ENCODE measurements at places on chromosomes 2 and 18.

GRCh38 chr2:8693157-8693821 is 11.4 kb downstream of the ID2 start:
- no peak for DNase-seq

GRCh38 chr2:102258386-102259074 is 52.8 kb upstream of the IL1RL1 start:
- DNase-seq, result peak; percentile 27

- no peak for DNase-seq
Observed at GRCh38 chr2:233354971-233355574, 779 bp downstream of the DGKD start.

GRCh38 chr2:17752246-17752645 is 1.4 kb downstream of the SMC6 start:
- no peak for DNase-seq

GRCh38 chr2:27747827-27748352 is 23.6 kb upstream of the MRPL33 start:
- no peak for DNase-seq

- DNase-seq, result no peak
Observed at GRCh38 chr2:133927894-133928293, 326.0 kb upstream of the MGAT5 start.

DNA sequence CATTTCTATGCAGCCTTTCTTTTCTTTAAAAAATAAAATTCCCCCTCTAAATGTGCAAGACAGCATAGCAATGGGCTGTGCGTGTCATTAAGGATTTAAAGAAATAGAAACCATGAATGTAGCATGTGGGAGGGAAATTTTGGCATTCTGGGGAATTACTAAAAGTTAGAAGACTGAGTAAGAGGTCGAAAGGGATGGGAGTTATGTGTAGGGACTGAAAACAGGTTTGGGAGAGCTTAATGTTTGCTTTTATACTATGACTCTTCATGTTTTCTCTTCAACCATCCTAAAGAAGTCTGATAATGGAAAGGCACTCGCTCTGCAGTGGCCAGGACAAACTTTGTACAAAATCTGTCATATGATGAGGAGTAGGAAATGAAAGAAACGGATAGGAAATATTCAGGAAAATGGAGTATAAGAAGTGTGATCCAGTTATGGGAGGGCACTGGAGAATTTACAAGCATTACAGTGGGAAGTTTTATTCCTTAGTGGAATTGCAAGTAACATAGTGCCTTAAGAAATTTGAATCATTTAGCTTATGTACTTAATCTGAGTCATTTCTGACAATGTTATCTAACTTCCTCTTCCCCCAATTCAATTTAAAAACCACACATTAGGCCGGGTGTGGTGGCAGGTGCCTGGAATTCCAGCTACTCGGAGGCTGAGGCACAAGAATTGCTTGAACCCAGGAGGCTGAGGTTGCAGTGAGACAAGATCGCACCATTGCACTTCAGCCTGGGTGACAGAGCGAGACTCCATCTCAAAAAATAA is 20.6 kb downstream of the TMEM87B start:
- DNase-seq, result peak; percentile 48

DNA sequence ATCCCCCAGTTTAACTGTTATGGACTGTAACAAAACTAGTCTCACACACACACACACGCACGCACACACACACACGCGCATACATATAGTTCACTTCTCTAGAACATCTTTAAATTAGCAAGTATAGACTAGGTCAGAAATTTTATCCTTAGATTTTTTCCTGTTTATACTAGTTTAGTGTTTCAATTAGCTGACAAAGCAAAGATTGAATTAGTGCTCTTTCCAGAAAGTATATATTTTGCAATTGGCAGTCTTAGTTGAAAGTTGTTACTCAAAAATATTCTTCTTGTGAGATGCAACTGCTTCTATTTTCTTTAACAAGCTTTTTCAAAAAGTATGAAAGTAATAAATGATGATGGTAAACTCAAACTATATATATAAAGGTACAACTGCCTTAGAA is 22.5 kb downstream of the PLEKHA3 start:
- no peak for DNase-seq

DNA sequence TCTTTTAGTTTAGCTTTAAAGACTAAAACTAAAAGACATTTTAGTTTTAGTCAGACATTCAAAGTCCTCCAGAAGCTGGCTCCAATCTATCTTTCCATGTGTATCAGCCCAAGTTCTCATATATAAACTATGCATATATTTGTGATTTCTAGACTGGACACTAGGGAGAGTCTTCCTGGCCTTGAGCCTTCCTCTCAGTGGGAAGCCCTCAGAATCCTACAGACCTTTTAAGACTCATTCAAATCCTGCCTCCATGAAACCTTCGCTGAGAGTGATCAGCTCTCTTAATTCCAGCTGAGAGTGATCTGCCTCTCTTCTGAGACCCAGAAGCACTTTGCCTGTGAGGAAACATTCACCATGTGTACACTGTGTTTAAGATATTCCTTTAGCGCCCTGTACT is 452.7 kb downstream of the TGIF1 start:
- DNase-seq, result no peak

DNA sequence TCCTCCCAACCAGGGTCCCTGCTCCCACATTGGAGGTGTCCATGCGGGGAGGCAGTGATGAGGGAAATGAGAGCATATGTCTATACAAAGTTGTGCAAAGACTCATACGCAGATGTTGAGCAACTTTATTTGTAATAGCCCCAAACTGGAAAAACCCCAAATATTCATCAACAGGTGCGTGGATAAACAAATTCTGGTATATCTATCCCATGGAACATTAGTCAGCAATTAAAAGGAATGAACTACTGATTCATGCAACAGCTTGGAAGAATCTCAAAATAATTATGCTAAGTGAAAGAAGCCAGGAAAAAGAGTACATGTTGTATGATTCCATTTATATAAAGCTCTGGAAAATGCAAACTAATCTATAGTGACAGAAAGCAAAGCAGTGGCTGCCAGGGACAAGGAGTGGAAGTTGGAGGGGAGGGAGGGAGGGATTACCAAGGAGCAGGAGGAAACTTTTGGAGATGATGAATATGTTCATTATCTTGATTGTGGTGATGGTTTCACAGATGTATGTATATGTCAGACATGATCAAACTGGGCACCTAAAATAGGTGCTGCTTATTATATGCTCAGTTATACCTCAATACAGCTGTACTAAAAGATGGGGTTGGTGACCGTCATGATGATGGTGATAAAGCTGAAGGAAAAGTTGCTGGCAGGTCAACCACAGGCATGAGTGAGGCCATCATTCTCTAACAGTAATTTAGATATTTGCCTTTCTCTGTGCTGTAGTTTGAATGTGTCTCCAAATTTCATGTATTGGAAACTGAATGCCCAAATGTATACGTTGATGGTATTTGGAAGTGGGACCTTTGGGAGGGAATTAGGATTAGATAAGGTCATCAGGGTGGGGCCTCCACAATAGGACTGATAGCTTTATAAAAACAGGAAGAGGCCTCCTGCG is 270.9 kb downstream of the CYP26B1 start:
- no peak for DNase-seq

- DNase-seq, result no peak
Observed at GRCh38 chr18:23539296-23539695, 36.0 kb downstream of the RMC1 start.

DNA sequence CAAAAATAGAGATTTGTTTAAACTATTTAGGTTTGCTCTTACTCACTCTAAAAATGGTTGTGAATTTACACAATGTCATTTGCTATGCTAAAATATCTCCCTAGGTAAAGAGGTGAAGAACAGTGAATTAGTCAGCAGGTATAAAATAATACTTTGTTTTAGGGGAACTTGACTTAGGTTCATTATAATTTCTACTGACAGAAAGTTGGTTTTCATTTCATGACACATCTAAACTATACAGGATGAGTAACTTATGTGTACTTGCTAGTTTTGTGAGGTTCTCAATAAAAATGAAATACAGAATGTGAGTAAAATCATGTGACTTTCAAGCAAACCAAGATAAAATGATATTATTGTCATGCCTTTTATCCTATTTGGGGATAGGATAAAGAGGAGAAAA is 66.0 kb downstream of the DIS3L2 start:
- DNase-seq, result no peak

DNA sequence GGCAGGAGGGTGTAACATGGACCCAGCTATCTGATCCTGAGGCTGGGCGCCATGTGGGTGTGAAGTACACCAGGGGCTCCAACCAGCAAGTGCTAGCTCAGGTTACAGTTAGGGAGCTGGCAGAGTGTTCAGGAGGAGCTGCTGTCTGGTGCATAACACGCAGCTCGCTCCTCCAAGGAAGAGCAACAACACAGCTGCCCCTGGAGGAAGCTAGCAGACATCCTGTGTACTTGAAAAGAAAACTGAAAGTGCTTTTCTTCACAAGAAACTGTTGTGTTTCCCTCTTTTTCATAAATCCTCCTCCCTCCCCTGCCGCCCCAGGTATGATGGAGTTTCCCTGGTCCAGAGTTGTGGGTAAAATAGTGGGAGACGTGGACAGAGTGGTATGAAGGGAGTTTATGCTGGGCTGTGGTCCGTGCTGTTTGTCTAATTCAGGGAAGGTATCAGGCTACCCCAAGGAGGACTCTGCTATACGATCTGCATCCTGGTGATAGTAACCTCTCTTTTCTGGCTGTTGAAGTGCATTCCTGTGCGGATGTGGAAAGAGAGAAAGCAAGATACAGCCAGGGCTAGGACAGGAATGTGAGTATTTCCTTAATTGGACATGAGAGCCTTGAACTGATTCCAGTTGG is 6.1 kb upstream of the LBH start:
- peak; percentile 53 for DNase-seq

- no peak for DNase-seq
Observed at GRCh38 chr18:36580266-36580665, 248.5 kb downstream of the TPGS2 start.

GRCh38 chr18:10404168-10404567 is 50.3 kb upstream of the APCDD1 start:
- DNase-seq, result no peak

GRCh38 chr2:59167514-59167913 is 926.4 kb upstream of the FANCL start:
- no peak for DNase-seq

DNA sequence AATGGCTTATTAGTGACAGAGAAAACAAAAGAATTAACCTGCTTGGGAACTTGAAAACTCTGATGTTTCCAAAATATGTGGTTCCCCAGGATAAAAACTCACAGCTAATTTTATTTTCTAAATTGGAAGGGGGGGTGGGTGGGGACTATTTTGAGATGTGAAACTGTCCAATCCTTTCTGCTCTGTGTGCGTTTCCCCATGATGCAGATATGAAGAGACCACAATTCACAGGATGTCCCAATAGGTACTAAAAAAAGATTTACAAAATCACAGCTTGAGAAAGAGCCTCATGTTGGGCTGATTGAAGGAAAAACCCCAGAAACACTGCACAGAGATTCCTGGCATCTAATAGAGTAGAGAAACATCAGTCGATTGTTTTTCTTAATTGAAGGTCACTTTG is 273.2 kb downstream of the ARHGAP15 start:
- DNase-seq, result no peak

DNA sequence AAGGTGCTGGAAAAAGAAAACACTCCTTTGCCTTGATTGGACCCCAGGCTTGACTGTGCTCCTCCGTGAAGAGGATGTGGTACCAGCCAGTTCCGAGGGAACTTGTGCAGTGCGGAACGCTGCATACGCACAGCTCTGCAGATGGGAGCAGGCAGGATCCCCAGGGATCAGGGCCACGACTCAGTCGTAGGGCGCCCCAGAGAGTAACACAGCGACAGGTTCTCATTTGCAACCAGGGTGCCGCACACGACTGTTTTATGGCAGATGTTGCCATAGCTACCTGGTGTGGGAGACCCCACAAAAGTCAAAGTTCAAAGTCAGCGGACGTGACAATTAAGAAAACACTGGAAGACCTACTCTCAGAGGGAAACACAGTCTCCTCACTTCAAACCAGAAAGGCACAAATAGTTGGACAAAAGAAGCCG is 779 bp downstream of the MALL start:
- DNase-seq, result no peak

- no peak for DNase-seq
Observed at GRCh38 chr2:240033330-240033678, 3.1 kb upstream of the OR6B2 start.

DNA sequence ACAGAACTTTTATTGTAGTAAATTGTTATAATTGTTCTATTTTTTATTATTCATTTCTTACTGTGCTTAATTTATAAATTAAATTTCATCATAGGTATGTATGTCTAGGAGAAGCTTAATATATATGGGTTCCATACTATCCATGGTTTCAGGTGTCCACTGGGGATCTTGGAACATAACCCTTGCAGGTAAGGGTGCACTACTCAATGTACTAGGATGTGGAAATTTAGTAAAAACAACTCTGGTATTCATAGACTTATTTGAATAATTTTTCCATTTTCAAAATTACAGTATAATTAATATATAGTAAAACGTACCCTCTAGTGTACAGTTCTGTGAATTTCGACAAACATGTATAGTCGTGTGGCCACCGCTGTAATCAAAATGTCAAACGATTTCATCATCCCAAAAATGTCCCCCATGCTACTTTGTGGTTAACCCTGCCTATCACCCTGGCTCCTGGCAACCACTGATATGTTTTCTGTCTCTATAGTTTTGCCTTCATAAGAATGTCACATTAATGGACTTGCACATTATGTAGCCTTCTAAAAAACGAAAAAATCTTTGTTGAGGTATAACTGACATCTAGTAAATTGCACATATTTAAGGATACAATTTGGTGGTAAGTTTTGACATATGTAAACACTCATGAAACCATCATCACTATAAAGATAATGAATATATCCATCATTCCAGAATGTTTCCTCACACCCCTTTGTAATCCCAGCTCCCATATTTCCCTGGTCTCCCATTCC is 45.7 kb downstream of the ARL5A start:
- DNase-seq, result peak; percentile 24

- no peak for DNase-seq
Observed at GRCh38 chr2:236107536-236107935, 60.6 kb downstream of the GBX2 start.

DNA sequence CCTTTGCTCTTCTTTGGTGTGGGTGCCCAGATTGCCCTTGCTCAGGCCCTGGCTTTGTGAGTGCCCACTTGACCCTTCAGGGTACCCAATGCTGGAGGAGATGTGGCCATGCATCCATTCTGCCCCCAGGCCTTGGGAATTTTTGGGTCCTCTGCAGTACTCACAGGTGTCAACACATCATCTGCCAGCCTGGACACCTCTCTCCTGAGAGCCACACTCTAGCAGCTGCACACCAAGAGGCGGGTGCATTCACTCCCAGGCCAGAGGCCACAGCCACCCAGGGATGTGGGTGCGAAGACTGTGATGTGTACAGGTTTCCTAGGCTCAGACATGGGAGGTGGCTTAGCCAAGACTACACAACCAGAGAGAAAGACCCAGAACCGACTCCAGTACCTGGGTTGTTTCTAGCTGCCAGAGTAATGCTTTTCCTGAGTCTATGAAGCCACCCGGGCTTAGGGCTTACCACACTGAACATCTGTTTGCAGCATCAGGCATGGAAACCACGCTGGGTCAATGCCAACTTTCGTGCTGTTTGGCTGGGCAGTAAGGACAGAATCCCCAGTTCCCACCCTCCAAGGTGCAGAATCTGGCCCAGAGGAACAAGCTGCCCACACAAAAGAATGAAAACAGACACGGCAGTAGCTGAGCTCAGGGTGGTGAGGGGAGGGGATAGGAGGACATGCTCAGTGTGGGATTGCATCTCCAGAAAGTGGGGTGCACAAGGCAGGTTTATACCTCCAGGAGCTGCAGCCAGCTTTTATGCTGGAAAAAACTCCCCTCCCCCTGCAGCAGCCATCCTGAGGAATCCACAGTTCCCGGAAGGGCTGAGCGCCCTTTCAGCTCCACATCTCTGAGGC is 40.1 kb downstream of the KCNF1 start:
- DNase-seq, result no peak
